RPMI8226 (cell line): ENCODE measurements at places on chromosomes 2 and 18.

- DNase-seq = no peak
Measured at GRCh38 chr18:56495884-56496283, 142.5 kb downstream of the TXNL1 start.

DNA sequence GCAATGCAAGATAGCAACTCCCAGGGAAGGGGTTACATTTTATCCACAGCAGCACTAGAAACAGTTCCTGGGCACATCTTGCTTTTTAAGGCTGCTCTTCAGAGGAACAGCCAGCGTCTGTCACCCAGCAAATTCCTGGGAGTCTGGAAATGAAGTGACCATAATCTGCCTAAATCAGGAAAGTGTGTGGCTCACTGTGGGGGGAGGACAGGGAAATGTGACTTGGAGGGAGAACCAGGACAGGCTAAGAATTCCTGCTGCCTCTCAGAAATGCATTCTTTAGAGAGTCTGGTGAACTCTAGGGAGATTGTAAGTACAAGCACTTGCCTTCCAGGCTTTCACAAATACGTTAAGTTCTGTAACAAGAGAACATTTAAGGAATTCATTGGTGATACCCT lies 364.3 kb upstream of the SPHKAP start:
- DNase-seq = no peak

GRCh38 chr2:197198890-197199289 lies 111.7 kb downstream of the ANKRD44 start:
- DNase-seq = peak; percentile 96

DNA sequence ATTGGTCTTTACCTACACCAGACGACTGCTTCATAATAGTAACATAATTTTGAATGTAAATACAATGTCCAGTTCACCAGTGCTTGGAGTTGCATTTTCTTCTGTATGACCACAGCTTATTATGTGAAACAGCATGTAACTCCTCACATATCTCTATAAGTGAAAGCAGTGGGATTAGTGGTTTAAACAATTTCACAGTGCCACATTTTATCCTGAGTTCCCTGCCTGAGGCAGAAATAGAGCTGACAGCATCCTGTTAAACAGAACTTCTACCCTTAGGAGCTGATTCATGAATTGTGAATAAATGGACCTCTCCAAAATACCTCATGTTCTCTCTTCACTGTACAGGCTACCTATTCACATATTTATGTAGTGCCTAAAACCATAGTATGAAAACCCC lies 542.3 kb upstream of the VWC2L start:
- no peak for DNase-seq

- no peak for DNase-seq
Measured at GRCh38 chr18:35267809-35268208, 22.2 kb downstream of the ZSCAN30 start.

- DNase-seq = no peak
Measured at GRCh38 chr18:31566576-31567306, 24.9 kb upstream of the TTR start.

DNA sequence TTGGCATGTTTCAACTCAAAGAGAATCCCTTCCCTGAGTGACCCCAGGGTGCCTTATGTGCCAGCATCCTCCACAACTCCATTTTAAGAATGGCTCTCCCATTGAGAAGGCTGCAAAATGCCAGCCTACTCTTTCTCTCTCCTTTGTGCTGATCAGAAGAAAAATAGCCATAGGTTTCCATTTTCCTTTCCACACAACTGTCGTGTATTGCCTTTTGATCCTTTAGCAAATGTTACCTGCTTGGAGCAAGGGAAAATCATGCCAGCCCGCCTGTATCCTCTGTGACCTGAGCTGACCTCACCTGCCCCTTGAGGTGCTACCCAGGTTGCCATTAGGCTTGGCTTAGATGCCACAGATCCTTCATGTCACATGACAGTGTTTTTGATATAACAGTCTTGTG lies 38.8 kb downstream of the DPYSL5 start:
- DNase-seq = no peak

- DNase-seq = no peak
Measured at GRCh38 chr18:29681578-29681977, 1361.0 kb downstream of the DSC3 start.

DNA sequence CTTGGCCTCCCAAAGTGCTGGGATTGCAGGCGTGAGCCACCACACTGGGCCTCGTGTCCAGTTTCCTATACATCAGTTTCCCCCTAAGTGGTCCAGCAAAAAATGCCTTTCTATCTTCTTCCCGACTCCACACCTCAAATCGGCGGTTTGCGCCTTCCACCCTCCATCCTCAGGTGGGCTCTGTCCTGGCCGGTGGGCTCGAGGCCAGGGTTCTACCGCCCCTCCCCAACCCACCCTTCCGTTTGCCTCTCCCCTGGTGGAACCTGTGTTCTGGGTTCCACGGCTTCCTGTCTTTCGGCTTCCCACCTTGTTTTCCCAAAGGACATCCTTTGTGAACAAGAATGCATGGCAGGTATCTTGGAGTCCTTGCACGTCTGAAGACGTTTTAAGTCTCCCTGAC lies 104.4 kb downstream of the HS6ST1 start:
- DNase-seq = no peak
